ENCODE measurements at places on chromosomes 11 and 22.

DNA sequence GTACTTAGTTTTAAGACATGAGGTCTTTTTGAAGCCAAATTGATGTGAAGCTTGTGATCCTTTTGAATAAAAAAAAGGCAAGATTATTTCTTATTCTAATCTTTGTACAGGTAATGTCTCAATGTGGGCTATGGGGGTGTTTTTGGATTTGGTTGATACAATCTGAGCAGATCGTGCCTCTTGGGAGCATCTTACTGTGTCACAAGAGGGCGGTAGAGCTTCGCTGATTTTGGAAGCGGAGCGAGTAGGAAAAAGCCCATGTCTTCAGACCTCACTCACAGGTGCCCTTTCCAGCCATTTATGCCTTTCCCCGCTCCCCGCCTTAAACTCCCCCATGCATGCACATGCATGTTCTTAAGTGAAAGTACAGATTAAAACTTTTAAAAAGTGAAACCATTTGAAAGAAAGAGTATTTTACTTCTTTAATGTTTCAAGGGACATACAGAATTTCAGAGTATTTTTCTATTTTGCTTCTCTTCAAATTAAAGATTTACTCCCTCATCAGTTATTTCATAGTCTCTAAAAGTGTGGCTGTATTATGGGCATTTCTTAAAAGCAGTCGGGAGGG, 18.8 kb downstream of the DDX25 start:
- peak; percentile 80 for DNase-seq

GRCh38 chr11:6813656-6814055, 14.2 kb upstream of the OR6A2 start:
- no peak for DNase-seq

GRCh38 chr11:3101921-3102640, 44.9 kb upstream of the CARS1 start:
- DNase-seq = no peak

DNA sequence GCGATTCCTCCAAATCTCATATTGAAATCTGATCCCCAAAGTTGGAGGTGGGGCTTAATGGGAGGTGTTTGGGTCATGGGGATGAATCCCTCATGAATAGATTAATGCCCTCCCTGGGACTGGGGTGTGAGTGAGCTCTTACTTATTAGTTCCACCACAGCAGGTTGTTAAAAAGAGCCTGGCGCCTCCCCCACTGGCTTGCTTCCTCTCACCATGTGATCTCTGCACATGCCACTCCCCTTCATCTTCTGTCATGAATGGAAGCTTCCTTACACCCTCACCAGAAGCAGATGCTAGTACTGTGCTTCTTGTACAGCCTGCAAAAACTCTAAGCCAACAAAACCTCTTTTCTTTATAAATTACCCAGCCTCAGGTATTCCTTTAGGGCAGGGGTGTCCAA, 8.8 kb downstream of the RRAS2 start:
- DNase-seq = no peak

All from epithelial cell of esophagus (primary cell).